ENCODE measurements at places on chromosomes 16 and 17.

- DNase-seq: no peak
These were observed 709 bp upstream of the MRPL28 start for GRCh38 chr16:370979-371514.

- no peak for DNase-seq
These were observed 10.4 kb upstream of the CHMP6 start for GRCh38 chr17:80981062-80981902.

DNA sequence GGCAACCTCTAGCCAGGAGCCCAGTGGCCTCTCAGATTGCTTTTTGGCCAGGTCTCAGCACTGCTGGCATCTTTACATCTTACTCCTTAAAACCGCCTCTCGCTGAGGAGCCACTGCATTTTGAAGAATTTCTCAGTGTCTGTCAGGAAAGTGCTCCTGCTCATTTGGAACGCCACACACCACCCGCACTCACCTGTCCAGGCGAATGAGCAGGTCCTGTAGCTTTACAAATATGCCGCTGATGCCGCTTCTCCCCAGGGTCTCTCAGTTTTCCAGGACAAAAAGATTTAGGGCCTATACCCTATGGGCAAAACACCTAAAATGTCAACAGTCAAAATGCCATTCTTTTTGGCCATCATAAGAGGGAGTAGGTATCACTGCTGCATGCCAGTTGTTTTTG lies 22.1 kb downstream of the CYB561 start:
- DNase-seq: no peak

GRCh38 chr17:44176257-44176656 lies 5.8 kb downstream of the ASB16 start:
- DNase-seq: no peak

DNA sequence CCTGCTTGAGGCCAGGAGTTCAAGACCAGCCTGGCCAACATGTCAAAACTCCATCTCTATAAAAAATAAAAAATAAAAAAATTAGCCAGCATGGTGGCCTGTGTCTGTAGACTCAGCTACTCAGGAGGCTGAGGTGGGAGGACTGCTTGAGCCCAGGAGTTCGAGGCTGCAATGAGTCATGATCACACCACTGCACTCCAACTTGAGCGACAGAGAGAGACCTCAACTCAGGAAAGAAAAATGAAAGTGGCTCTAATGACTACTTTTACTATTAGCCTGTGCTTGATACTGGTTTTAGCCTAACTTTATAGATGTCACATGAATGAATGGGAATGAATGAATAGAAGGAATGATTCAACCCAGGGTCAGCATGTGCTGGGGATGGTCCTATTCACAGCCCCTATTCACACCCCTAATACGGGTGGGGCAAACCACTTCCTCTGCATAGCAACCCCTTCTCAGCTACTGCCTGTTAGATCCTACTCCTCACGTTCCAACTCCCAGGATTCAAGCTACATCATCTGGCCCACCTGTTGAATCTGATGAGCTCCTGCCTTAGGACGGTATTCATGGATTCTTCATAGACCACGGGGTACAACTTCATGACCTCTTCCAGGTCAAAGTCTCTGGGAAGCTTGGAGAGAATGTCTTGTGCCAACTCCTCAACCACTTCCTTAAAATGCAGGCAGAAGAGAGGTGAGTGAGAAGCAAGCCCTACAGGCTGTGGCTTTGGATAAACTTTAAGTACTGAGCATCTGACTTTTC lies 40.5 kb downstream of the LYRM1 start:
- no peak for DNase-seq

DNA sequence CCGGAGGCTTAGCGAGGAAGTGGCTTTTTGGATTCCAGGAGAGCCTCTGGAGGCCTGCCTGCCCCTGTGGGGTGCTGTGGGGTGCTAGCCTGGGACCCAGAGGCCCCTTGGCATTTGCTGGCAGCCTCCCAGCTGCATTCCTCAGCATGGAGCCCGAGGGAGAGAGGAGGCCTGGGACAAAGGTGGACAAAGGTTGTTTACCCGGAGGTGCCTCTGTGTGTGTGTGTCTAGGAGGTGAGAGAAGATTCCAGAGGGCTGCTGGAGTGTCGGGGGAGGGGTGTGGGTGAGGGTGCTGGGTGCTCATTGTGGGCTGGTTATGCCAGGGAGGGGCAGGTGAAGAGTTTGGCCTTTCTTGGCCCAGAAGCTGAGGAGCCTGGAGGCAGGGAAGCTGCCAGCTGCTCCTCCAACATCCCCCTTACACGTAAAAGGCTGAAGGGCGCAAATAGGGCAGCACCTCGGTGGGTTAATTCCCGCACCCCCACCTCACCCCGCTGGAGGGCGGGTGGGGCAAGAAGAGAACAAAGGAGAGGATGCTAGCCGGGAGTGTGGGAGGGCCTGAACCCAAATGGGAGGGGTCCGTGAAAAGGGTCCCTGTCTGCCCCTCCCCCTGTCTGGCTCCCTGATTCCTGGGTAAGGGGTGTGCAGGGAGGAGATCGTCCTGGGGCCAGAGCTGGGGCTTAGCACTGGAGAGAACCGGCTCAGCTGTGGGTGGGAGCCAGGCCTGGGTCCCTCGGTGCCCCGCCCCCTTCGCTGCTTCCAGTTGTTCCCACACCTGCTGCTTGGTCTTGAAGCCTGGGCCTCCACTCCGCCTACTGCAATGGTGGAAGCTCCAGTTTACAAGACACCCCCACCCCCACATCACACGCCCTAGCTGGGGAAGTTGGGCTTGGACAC lies 9.9 kb downstream of the HEXIM2 start:
- DNase-seq: peak; percentile 4

GRCh38 chr17:17723354-17724261 lies 42.4 kb downstream of the RAI1 start:
- peak; percentile 59 for DNase-seq

GRCh38 chr16:87734644-87735043 lies 31.1 kb downstream of the KLHDC4 start:
- DNase-seq: no peak

DNA sequence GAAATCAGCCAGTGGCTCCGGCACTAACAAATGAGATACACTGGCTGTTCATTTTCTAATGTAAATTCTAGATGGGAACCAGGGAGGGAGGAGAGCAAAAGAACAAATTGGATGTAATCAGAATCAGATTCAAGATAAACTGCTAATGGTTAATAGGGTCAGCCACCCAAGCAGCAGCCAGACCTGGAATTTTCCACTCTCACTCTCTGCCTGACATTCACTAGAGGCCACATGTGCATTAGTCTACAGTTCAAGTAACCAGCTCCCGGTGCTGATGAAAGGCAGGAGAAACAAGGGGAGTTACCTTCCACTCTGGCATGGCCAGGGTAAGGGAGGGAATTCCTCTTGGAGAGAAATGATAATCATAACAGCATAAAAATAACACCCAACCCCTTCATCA lies 597.7 kb downstream of the TOX3 start:
- DNase-seq: no peak

DNA sequence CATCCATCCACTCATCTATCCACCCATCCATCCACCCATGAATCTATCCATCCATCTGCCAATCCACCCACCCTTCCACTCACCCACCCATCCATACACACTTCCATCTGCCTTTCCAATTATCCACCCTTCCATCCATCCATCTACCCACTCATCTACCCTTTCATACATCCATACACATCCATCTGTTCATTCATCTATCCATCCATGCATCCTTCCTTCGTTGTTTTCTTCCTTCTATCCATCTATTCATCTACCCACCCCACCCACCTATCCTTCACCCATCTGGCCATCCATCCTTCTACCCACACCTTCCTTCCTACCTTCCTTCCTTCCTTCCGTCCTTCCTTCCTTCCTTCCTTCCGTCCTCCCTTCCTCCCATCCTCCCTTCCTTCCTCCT lies 106.1 kb downstream of the WWOX start:
- DNase-seq: no peak

DNA sequence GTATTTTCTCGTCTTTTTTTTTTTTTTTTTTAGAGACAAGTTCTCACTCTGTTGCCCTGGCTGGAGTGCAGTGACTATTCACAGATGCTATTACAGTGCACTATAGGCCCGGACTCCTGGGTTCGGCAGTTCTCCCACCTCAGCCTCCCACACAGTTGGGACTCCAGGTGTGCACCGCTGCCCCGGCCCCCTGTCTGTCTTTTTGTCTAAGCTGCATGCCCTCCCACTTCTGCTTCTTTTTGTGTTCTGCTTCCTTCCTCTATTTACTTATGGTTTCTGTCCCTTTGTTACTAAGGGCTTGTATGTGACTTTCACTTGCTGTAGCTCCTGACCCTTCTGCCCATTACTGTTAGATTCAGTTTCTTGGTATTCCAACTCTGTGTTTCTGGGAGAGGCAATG lies 20.5 kb downstream of the SLC7A6 start:
- DNase-seq: no peak

GRCh38 chr17:66340720-66341119 lies 38.3 kb downstream of the PRKCA start:
- DNase-seq: no peak

DNA sequence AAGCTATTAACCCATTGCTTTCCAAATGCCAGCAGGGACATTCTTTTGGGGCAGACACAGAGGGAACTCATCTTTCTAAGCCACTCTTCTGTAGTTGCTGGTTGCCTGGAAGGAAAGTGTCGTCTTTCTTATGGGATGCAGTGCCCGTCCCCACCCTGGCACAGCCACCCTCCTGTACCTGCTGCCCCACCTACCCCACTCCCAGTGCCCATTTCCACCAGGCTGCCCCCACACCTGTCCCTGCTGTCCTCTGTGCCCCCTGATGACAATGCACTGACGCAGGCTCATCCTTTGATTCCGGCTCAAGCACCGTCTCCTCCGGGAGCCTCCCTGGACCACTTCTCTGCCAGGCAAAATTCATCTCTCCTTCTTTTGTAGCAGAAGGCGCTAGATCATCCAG lies 190.4 kb upstream of the CDH5 start:
- no peak for DNase-seq

DNA sequence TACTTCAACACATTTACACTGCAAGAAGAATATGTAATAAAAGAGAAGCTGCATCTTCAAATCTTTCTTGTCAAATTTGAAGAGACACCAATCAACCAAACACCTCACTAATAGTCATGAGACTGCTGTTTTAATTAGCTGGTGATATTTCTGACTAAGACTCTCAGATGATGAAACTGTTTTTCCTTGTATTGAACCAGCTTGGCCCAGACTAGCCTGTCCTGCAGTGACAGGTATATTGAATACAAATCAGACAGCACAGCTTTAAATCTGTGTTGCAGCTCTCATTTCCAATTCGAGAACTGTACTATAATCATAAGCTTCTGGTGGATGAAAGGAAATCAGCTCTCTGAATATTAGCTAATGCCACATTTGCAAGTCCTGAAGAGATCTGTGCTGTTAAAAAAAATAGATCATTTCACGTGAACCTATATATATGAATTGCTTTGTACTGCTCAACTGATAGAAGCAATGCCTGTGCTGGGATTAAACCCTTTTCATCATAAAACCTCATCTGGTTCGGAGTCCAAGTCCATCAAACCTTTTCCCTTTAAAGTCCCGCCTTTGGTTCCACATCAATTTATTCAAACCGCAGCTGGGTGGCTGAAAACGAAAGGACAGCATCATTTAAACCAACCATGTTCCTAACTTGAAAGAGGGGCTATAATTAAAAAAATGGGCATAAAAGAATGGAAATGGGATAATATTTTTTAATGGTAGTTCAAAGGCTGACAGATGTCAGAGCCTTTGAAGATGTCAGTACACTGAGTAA lies 306.2 kb downstream of the CEP112 start:
- no peak for DNase-seq

- DNase-seq: no peak
These were observed 36.4 kb upstream of the SSTR5 start for GRCh38 chr16:1036166-1036565.

- no peak for DNase-seq
These were observed 2.6 kb downstream of the BBS2 start for GRCh38 chr16:56517206-56517605.

DNA sequence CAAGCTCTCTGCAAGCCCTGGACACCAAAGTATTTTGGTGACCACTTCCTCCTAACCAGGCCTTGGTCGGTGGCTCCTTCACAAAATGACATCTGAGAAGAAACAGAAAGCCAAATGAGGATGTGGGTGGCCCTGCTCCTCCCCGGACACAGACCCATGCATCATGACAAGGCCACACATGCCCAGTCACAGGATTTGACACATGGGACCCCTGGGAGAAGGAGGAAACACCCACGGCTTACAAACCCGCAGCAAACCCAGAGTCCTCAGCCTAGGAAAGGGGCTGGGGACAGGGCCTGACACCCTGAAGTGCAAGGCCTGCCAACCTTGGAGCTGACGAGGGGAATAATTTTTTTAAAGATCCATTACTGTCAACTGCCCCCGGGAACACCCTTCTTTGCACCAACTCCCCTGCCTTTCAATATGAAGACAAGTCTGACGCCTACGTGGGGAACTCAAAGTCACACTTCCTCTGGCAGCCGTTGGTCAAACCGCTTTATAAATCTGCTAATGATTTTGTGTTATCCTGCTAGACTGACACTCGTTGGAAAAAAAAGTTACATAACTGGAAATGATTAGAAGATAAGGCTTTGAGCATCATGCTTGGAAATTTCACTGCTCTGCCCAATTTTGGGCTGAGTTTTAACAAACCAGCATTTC lies 41.3 kb downstream of the GAS7 start:
- no peak for DNase-seq

- DNase-seq: peak; percentile 70
These were observed 26.8 kb downstream of the METTL16 start for GRCh38 chr17:2484876-2485275.

DNA sequence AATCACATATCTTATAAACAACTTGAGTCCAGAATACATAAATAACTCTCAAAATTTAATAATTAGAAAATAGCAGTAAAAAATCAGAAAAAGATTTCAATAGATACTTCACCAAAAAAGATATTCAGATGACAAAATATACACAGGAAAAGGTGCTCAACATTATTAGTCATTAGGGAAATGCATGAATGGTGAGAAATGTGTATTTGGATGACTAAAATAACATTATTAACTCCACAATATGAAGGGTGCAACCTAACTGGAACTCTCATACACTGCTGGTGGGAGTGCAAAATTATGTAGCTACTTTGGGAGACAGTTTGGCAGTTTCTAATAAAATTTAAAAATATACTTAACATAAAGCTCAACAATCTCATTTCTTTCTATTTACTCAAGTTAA lies 262.3 kb upstream of the AXIN2 start:
- no peak for DNase-seq

DNA sequence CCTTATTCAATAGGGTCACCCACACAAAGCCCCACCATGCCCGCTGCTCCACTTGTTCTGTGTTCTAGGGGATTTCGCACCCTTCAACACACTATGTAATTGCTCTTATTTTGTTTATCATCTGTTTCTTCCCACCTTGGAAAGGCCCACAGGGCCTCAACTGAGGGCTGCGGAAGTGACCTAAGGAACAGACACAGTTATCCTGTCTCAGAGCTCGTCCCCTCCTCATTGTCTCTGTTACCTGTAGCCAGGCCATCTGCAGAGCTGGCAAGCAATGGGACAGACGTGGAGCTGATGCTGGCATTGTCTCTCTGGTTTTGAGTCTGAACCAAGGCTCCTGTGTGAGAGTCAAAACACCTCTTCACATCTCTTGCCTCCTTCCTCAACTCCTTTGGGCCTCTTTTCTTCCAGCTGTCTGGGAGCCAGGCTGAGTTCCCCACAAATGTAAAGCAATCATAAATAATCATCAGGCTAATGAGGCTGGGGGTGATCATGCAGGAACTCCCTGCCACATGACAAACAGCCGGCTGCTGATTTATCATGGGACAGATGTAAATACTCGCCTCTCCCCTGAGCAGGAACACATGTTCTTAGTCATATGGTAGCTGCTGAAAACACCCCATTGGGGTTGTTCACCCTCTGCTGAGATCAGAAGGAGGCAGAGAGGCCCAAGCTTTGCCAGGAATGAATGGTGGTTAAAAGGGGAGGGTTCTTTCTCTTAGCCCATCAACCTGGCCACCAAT lies 71.9 kb downstream of the AXIN2 start:
- DNase-seq: no peak
